GM12892 (cell line): ENCODE measurements at places on chromosomes 2 and 18.

DNA sequence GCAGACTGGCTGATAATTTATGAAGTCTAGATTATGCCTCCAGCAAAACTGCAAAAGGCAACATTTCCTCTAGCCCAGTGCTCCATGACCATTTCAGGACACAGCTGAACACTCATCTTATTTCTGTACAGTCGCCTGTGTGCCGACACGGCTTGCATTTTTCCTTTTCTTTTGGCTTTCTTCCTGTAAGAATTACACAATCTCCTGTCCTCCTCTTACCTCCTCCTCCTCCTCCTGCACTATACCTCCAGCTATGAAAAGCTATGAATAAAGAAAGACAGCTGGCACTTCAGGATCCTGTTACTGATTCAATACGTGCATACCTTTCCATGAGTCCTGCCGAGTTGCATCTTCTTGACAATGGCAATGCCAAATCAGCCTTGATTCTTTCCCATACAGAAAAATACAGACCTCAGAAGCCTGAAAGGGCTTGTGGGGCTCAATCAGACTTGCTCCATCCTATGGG, 32.2 kb upstream of the TRIB2 start:
- DNase-seq, result no peak

GRCh38 chr2:222561817-222562645, 93.9 kb downstream of the FARSB start:
- DNase-seq, result peak; percentile 44

GRCh38 chr2:175914846-175915245, 87.2 kb downstream of the LNPK start:
- DNase-seq, result no peak

DNA sequence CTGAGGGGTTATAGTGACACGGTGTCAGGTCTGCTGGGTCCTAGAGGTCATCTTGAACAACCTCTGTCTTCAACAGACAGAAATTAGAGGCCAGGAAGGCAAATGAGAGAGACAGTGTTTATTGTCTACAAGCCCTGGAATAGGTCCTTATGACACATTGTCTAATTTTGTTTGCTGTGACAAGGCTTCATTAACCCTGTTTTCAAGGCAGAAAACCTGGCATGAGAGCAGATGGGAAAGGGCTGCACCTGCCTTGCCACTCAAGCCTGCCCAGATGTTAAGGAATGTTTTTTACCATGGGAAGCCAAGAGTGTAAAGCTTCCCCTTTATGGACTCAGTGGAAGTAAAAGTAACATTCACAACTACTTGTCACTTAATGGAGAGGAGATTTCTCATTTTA, 275.3 kb downstream of the KCNS3 start:
- no peak for DNase-seq

DNA sequence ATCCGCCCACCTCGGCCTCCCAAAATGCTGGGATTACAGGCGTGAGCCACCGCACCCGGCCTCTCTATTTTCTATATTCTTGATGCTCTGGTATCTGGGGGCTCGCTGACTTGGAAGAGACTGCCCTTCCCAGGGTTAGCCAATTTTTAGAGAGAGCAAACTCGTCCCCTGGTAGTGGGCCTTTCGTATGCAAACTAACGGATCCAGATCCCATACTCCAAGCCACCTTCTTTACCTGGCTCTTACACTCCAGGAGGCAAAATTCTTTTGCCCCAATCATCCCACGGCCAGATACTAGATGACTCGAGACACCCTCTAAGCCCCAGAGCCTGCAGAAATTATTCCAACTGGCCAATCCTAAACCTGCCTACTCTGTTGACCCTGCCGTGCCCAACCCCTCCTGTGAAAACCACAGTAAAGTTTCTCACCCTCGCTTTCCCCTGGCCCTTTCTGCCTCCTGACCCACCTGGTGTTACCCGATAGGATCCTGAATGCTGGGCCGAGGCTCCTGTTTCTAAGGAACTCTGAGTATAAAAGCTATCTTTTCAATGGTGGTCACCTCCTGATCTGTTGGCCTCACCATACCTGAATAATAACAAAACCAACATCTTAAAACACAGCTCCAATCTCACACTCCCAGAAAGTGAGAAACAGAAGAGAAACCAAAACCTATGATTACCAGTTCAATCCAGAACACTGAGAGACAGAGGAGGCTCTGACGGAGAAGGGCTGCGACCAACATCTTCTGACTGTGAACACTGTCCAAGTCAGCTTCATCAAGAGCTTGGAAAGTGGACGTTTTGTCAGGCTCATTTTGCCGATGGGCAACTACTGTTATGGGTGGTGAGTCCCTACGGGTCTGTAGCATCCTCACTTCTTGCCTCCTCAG, 57.6 kb upstream of the ZNF532 start:
- DNase-seq, result peak; percentile 33

DNA sequence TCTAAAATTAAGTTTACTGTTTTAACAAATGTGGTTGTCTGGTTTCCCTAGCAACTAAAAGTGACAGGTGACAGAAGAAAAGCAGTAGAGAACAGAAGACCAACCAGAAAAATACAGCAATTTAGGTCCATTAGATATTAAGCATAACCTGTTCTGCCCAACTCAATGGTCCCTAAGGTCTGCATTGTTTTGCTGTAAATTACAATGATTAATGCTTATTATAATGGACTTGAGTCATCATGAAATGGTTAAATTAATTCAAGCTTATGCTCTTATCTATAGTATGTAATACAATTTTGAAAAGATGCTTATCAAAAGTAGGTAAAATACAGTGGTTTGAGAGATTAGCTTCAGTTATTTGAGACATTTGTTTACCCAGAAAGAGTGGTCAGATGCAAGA, 378.0 kb downstream of the GRB14 start:
- no peak for DNase-seq

DNA sequence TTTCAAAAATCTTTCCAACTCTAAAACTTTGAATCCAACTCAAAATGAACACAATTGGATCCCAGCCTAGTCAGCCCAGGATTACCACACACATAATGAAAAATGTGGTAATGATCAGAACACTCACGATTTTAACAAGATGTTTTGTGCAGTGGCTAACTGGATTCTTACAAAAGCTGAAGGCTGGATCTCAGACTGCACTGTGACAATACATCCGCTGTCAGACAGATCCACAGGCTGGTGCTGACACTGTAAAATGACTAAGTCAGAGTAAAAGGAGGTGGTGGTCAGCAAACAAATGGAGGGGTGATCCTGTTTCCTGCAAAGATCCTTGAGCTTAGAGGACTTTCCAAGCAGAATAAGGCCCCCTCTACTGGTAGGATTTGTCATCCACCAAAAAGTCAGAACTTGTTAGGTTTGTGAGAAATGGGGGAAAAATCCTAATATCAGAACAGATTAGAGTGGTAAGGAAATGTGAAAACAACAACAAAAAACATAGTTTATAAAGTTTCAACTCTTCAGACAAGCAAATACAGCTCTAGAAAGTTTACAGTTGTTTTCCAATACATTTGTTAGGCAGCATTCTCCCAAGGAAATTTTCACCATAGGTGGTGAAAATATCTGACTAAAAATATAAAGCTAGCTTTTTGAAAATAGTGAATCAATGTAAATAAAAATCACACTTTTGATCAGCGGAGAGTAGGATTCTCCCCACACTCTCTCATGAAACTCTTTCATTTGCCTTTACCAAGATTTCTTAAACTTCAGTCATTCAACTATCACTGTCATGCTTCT, 211.9 kb downstream of the AGPS start:
- DNase-seq, result no peak

DNA sequence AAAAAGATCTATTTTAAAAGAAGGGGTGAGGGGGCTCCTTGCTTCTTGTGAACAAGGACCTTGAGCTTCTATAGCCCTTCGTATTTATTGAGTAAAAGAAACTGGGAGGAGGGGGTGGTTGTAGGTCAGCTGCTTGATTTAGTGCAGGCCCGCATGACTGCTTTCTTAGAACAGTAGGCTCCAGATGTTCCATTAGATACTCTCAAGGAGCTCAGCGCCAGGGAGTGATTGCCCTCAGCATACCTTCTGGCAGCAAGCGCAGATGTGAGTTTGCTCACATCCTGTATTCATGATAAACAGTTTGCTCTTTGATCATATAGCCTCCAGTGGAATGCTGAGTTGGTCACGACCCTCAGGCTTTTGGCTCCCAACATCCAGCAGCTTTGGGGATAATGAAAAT, 108.9 kb upstream of the XPO1 start:
- no peak for DNase-seq

DNA sequence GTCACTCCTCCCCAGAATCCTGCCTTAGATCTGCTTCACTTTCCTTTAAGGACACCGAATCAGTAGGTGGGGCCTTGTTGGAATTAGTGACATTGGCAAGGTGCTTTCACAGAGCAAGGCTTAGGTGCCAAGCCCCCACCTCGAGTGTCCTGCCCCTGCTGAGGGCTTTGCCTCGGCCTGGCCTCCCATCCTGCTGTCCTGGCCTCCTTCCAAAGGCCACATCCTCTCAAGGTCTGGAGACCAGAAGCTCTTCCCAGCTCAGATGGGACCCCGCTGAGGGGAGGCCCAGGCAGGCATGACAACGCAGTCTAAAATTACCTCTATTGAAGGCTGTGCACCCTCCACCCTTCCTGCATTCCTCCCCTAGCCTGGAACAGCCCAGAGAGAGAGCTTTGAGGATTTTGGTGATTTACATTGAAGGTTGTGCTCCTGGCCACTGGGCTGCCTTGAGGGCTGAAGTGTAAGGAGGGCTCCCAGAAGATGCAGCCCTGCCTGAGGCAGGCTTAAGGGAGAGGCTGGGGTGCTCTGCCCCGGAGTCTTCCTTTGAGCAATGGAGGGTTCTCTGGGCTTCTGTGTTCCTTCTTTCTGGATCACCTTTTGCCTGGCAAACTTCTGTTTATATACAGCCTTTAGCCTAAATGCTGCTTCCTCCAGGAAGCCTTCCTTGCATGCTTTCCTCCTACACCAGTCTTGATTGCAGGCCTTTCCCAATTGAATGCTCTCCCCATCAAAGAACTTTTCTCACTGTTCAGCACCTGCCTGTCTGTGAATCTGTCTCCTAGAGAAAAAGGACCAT, 154.4 kb downstream of the DDX1 start:
- DNase-seq, result no peak

DNA sequence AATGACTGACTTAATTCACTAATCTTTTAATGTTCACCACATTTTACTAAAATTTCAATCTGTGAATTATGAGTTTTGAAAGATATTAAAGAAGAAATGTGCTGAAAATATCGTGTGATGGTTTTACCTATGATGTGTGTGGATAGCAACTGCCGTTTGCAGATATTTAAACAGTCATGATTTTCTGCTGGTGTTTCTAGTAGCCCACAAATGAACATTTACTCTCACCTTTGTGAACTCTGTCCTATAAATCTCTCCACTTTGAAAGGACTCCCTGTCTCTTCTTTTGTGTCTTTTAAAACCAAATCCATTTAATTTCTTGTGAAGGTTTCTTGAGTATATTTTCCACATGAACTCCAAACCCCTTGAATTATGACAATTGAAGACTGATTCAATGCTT, 771.2 kb upstream of the SALL3 start:
- DNase-seq, result no peak

GRCh38 chr2:45974762-45975408, 322.3 kb upstream of the EPAS1 start:
- DNase-seq, result no peak

GRCh38 chr2:30481323-30481800, 34.3 kb downstream of the LCLAT1 start:
- DNase-seq, result no peak

- no peak for DNase-seq
These were observed 4.1 kb upstream of the TMEM177 start for GRCh38 chr2:119674711-119675500.

DNA sequence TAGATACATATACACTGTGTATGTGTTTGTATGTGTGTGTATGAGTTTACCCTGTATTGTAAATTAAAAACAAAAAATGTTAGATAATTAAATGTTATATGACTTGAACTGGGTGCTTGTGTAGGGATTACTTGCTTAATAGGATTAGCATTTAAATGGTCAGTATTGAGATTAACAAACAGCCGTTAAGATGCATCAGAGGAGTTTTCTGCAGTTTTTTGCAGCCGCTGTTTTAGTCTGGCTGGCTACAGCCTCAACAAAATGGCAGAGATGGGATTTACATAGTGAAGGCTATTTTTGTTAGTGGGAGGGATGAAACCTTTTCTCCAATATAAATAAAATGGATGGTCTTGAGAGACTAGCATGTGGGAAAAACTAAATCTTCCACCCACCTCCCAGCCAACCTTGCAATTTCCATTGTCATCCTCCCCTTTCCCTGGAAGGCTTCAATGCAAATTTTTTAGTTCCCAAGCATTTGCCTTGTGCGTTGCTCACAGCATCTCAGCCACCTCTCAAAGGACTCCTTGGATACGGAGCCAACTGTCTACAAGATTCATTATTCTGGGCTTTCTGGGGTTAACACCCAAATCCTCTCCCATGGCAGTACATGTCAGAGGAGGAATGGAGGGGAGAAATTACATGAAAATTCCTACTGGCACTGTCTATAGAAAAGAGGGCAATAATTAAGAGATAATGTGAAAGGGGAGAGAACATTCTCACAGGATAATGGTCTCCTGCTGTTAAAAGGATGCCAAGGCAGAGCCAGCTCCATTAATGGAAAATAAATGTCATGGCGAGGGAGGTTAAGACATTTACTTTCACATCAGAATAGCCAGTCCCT, 351.9 kb downstream of the CDH2 start:
- DNase-seq, result no peak

DNA sequence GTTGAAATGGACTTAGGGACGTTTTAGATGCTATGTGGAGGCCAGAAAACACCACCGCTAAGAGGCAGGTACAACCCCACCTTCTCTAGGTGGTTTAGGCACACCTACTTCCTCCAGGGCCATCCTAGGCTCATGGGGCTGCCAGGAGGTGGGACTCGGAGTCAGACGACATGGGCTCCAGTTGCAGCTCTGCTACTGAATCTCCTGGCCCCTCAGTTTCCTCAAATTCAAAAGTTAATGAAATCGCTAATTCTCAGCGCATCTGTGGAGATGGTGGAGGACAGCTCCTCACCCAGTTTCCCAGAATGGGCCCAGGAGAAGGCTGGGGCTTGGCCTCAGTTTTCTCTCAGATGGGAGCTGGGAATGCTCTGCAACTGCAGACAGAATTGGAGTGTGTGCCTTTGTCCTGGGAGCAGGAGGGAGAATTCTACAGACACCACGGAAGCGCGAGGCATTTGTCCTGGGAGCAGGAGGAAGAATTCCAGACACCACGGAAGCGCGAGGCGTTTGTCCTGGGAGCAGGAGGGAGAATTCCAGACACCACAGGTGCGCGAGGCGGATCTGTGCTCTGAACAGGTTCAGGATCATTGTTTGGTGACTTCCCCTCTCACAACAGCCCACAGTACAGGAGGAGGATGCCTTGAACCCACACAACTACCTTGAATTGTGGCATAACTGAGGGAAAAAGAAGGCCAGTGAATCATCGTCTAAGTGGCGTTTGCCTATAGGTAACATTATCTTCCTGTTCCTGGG, 103.7 kb upstream of the PXDN start:
- DNase-seq, result no peak

- DNase-seq, result no peak
These were observed 35.4 kb downstream of the PREPL start for GRCh38 chr2:44325897-44326296.
